ENCODE measurements at places on chromosomes 12 and 14. TPM values are rescaled to one million over a fixed set of nuclear protein-coding genes. Genes with fewer than 3 reads are reported as not detected.

GRCh38 chr14:64983439-64984310, 3.0 kb upstream of the FNTB start:
- DNase-seq = peak; percentile 85

- peak; percentile 4 for DNase-seq
Observed at GRCh38 chr12:13979772-13980378, 1.5 kb downstream of the GRIN2B start.

The LPAR5 gene
- 6.1 TPM for total RNA-seq

The LRP1-AS gene
- not detected for total RNA-seq

- DNase-seq = no peak
Observed at GRCh38 chr12:6701078-6701768, 608 bp upstream of the PIANP start.

GRCh38 chr12:65308006-65308405, 29.5 kb downstream of the MSRB3 start:
- no peak for DNase-seq

The AHNAK2 gene
- 117 TPM for total RNA-seq

GRCh38 chr12:52086366-52086765, 6.9 kb downstream of the SMIM41 start:
- no peak for DNase-seq

The RNASE7 gene
- not detected for total RNA-seq

- DNase-seq = no peak
Observed at GRCh38 chr12:56375598-56376434, 13.2 kb upstream of the APOF start.

The KRT73 gene
- total RNA-seq = not detected

DNA sequence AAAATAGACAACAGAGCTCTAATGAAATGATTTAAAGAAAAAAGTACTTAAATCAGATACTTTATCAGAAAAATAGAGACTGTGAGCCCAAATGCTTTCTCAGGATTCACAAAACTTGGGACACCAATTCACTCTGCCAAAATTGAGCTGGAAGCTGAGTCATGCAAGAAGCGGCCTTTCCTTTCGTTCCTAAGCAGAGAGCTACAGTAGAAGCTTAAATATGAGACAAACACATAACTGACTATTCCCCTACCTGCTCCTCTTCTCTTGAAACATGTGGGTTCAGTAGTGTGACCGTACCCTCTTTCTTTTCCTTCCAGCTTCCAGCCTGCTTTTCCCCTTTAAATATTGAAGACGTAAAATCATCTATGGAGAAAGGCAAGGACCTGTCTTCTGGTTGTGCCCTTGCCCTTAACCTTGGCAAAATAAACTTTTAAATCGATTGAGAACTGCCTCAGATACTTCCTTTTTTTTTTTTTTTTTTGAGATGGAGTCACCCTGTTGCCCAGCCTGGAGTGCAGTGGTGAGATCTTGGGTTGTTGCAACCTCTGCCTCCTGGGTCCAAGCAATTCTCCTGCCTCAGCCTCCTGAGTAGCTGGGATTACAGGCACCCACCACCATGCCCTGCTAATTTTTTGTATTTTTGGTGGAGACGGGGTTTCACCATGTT, 4.4 kb upstream of the SDS start:
- DNase-seq = no peak

The KCNJ8 gene
- not detected for total RNA-seq

DNA sequence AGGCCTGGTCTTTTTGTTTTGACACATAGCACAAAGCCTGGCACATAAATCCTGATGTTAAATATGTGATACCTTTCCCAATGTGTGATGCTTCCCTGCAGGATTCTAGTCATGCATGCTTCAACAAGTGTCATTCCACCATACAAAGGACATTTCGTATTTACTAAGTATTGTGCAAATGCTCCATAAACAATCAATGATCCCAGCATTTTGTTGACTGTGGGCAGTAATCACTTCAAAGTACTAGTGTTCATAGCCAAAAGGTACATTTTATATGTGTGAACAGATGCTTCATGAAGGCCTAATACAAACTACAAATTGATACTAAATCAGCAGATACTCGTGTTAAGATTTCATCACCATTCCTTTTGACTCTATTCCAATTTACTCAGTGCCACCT, 4.4 kb downstream of the CCNB1IP1 start:
- DNase-seq = no peak

GRCh38 chr12:131197490-131197889, 243.8 kb downstream of the ADGRD1 start:
- no peak for DNase-seq

The LRP10 gene
- 277 TPM for total RNA-seq

DNA sequence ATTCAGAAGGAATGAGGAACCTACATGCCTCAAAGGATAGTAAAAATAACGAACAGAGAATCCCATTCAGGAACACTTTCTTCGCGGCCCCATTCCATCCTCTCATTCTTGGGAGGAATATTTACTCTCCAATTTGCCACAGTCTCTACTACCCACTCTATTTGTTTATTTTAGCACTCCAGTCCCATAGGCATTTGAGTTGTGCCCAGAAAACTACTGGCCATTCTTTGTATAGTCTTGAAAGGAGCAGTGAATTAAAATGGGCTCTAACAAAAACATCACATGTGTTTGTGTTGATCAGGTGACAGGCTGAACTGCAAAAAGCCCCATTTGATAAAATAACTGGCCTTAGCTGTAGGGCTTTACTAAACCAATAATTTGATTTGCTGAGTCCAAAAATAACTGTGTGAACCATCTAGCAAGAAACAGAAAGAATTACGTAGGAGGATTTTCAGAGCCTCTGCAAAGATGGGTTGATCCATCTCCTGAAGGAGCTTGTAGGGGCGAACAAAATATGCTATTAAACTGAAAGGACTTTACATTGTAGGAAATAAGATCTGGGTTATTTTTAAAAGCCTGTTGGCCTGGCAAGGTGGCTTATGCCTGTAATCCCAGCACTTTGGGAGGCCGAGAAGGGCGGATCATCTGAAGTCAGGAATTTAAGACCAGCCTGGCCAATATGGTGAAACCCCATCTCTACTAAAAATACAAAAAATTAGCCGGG, 142.3 kb upstream of the CPNE8 start:
- DNase-seq = no peak

- DNase-seq = no peak
Observed at GRCh38 chr12:80763874-80764273, 47.2 kb downstream of the MYF5 start.

The GZMB gene
- 0.92 TPM for total RNA-seq

- no peak for DNase-seq
Observed at GRCh38 chr14:56661478-56661877, 81.9 kb downstream of the TMEM260 start.

The DUSP6 gene
- 27.5 TPM for total RNA-seq

DNA sequence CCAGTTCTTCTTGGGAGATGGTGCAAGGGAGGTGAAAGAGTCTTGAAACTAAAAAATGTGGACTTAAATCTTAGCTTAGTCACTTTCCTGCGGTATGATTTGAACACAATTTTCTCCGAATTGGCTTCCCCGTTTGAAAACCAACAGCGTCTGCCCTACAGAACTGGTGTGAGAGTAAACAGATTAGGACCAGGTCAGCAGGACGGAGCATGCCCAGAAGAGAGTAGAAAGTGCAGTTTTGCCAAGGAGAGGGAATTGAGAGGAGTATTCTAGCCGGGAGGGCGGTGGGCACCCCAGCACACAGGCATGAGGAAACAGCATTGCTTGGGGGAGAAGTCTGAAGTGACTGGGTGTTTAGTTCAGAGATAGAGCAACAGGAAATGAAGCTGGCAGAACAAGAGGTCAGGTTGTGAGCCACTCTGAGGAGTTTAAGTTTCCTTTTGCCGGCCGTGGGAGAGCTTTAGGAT, 927.1 kb downstream of the VRK1 start:
- no peak for DNase-seq

GRCh38 chr14:96590190-96590864, 88.1 kb downstream of the PAPOLA start:
- DNase-seq = no peak

The CIDEB gene
- 6.4 TPM for total RNA-seq
